Stimulated activated CD8-positive, alpha-beta memory T cell treated with anti-CD3 and anti-CD28 coated beads, Interleukin-7, amount 100 ng/mL, for 1 hour (primary cell): ENCODE measurements at places on chromosomes 11 and 22.

GRCh38 chr11:76799066-76799804, 16.1 kb downstream of the TSKU start:
- DNase-seq, result peak; percentile 32

DNA sequence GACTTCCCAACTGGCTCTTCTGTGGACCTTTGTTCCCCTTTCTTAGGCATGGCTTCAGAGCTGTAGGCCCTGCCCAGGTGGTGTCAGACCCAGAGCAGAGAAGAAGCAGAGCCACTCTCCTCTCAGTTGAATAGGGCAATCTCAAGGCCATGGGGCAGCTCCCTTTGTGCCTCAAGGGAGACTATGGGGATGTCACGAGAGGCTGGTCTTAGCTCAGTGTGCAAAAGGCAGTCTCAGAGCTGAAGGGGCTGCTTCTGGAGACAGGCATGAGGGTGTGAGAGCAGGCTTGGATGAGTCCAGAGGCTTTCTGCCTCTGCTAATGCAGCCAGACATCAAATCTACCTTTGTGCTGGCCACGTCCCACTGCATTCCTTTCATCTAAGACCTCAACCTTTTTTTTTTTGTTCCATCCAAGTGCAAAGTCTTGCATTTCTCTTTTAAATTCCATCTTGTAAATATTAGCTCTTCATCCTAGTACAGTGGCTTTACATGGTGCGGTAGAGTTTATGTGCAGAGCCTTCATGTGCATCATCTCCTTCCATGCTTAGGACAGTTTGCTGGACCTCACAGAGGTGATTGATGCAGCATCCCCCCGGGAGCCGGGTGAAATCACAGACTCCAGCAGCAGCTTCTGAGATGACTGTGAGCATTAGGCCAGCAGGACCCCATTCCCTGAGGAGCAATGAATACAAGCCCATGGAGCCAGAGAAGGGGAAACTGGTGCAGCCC, 34.2 kb upstream of the FCHSD2 start:
- DNase-seq, result no peak

DNA sequence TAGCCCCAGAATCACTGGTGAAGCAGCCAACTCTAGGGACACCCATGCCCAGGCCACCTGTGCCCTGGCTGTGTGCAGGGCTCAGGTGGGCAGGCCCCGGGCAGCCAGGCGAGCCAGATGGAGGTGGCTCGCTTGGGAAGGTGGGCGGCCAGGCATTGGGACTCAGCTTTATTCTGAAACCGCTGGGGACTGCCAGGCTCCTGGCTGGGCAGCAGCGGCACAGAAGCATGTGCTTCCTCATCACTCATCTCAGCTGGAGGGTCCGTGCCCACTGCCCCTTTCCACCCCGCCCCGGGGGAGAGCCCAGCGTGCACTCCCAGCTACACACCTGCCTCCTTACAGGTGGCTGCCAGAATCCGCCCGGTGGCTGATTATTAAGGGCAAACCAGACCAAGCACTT, 27.1 kb upstream of the SLC22A12 start:
- DNase-seq, result no peak

GRCh38 chr11:92766698-92767097, 202.8 kb upstream of the MTNR1B start:
- no peak for DNase-seq

- DNase-seq, result no peak
Observed at GRCh38 chr22:28978158-28978557, 83.5 kb downstream of the C22orf31 start.

- DNase-seq, result no peak
Observed at GRCh38 chr11:8531312-8531711, 62.7 kb downstream of the STK33 start.
